ENCODE measurements at places on chromosomes 2 and 18. TPM values are rescaled to one million over a fixed set of nuclear protein-coding genes. Genes with fewer than 3 reads are reported as not detected.

The CKAP2L gene
- total RNA-seq, result 0.06 TPM

The GALR1 gene
- total RNA-seq, result not detected

The LHCGR gene
- total RNA-seq, result not detected

The FRZB gene
- total RNA-seq, result not detected

The POTEJ gene
- not detected for total RNA-seq

The ADGRF3 gene
- 1.7 TPM for total RNA-seq

GRCh38 chr2:172105471-172106107 is 2.9 kb upstream of the DLX2 start:
- H3K4me3 ChIP-seq, result no peak overlapping the region
- H3K36me3 ChIP-seq, result no peaks in the 10 kb centered on the region

DNA sequence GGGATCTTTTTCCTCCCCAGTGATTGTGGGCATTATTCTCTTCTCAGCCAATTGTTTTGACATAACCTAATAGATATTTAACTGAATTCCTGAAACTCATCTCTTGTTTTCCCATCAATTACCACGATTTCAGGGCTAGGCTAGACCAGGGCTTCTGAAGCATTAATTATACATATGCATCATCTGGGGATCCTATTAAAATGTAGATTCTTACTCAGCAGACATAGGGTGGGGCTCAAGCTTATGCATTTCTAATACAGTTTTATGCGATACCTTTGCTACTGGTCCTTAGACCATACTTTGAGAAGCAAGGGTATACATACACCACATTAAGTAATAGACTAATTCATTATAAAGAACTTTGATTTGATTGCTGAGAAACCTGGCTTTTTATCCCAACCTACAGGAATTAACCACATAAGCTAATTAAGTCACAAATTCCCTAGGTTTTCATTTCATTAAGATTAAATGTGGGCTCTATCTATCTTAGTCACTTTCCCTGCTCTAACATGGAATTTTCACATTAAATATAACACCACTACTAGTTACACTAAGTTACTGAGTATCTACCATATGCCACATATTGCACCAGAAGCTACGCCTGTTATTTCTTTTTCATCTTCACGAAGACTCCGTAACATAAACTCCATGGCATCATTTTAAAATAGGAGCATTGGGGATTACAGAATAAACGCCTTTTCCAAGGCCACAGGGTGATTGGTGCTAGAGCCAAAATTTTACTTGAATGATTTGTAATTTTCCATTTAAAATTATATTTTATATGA is 417.5 kb downstream of the DPP10 start:
- DNase-seq, result no peak
- no peak overlapping the region for H3K27ac ChIP-seq
- H3K36me3 ChIP-seq, result no peaks in the 10 kb centered on the region
- H3K4me1 ChIP-seq, result no peaks in the 10 kb centered on the region
- no peak overlapping the region for H3K4me3 ChIP-seq
- no peaks in the 10 kb centered on the region for H3K27me3 ChIP-seq

GRCh38 chr2:24691806-24692205 is 101.4 kb downstream of the PTRHD1 start:
- H3K27ac ChIP-seq, result no peak overlapping the region
- no peak for DNase-seq

DNA sequence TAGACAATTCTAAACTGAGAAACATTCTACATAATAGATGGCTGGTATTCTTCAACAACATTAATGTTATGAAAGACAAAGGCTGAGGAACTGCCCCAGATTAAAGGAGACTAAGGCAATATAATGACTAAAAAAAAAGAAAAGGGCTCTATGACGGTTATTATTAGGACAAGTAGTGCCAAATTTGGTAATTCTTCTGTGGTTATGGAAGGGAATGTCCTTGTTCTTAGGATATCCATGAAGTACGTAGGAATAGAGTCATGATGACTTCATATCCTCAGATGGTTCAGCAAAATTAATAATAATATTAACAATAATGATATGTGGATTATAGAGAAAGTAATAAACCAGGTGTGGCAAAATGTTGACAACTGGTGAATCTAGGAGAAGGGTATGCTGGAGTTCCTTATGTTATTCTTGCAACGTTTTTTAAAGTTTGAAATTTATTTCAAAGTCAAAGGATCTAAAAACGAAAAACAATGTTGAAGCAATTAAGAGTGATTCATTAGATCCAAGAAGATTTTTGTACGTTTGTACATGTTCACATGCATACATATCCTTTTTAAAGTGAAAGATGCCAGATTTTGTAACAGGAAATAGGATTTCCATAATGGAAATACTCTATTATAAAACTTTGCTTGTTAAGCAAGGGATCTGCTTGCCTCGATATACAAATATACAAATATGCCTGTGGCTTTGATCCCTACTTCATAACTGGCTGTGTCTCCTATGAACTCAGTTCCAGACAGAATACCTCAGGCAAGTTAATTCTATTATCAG is 27.7 kb upstream of the STRN start:
- H3K4me1 ChIP-seq, result no peaks in the 10 kb centered on the region
- no peaks in the 10 kb centered on the region for H3K27me3 ChIP-seq
- no peak overlapping the region for H3K4me3 ChIP-seq

DNA sequence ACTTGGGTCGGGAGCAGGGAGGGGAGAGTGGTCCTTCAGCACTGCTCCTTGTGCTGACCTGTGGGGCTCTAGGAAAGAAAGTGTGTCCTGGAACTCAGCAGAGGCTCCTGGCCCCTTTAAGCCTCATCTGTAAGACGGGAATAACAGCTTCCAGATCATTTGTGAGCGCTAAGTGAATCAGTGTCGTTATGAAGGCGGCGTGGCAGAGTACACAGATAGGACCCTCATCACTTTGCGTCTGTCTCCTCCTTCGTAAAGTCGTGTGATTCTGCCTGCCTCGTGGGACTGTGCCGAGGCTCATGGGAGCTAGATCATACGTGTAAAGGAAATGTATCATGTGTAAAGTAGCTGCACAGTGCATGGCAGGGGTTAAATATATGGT is 18.6 kb downstream of the COLEC11 start:
- no peaks in the 10 kb centered on the region for H3K27me3 ChIP-seq
- no peak for DNase-seq
- H3K4me1 ChIP-seq, result no peaks in the 10 kb centered on the region
- H3K27ac ChIP-seq, result no peak overlapping the region

- H3K27me3 ChIP-seq, result no peaks in the 10 kb centered on the region
- H3K36me3 ChIP-seq, result no peaks in the 10 kb centered on the region
- H3K4me1 ChIP-seq, result peaks cover 24% of the 10 kb centered on the region
- H3K27ac ChIP-seq, result peak overlapping the region; percentile 77
- no peak overlapping the region for H3K4me3 ChIP-seq
Observed at GRCh38 chr2:127887776-127888130, 2.0 kb upstream of the AMMECR1L start.

- no peaks in the 10 kb centered on the region for H3K4me1 ChIP-seq
- H3K4me3 ChIP-seq, result no peak overlapping the region
- H3K36me3 ChIP-seq, result no peaks in the 10 kb centered on the region
- DNase-seq, result no peak
- H3K27me3 ChIP-seq, result no peaks in the 10 kb centered on the region
Observed at GRCh38 chr2:234770031-234770506, 181.7 kb upstream of the SH3BP4 start.

- no peaks in the 10 kb centered on the region for H3K27me3 ChIP-seq
- no peak overlapping the region for H3K27ac ChIP-seq
- H3K4me3 ChIP-seq, result no peak overlapping the region
- peaks cover 83% of the 10 kb centered on the region for H3K4me1 ChIP-seq
- peak; percentile 62 for DNase-seq
Observed at GRCh38 chr2:143162123-143162837, 33.1 kb downstream of the ARHGAP15 start.

- peak; percentile 49 for DNase-seq
- H3K27ac ChIP-seq, result no peak within 1 kb of the TSS
- H3K36me3 ChIP-seq, result no peaks in the 10 kb centered on the region
- H3K4me3 ChIP-seq, result peak within 1 kb of the TSS; percentile 52
- H3K4me1 ChIP-seq, result peaks cover 41% of the 10 kb centered on the region
- no peaks in the 10 kb centered on the region for H3K27me3 ChIP-seq
Observed at GRCh38 chr2:25341753-25342371, at the start of gene DNMT3A. Gene DNMT3A, minus strand, starts transcription at chr2:25341925. Its CDS starts 27,941 bp downstream, at chr2:25313984.

GRCh38 chr18:35443847-35444246 is 53.9 kb downstream of the INO80C start:
- no peak overlapping the region for H3K4me3 ChIP-seq
- H3K4me1 ChIP-seq, result no peaks in the 10 kb centered on the region
- H3K27ac ChIP-seq, result no peak overlapping the region
- no peak for DNase-seq
- H3K36me3 ChIP-seq, result no peaks in the 10 kb centered on the region

GRCh38 chr2:146477383-146477782 is 1367.4 kb upstream of the ACVR2A start:
- H3K27me3 ChIP-seq, result no peaks in the 10 kb centered on the region
- no peaks in the 10 kb centered on the region for H3K36me3 ChIP-seq
- DNase-seq, result no peak
- no peak overlapping the region for H3K27ac ChIP-seq
- H3K4me3 ChIP-seq, result no peak overlapping the region
- H3K4me1 ChIP-seq, result no peaks in the 10 kb centered on the region

- DNase-seq, result no peak
- H3K4me3 ChIP-seq, result no peak overlapping the region
Observed at GRCh38 chr2:150138587-150138986, 348.9 kb downstream of the RND3 start.

GRCh38 chr18:35289293-35289692 is 736 bp downstream of the ZSCAN30 start:
- no peaks in the 10 kb centered on the region for H3K27me3 ChIP-seq
- no peaks in the 10 kb centered on the region for H3K36me3 ChIP-seq
- DNase-seq, result no peak
- peak overlapping the region; percentile 84 for H3K27ac ChIP-seq
- H3K4me3 ChIP-seq, result peak overlapping the region; percentile 89
- peaks cover 36% of the 10 kb centered on the region for H3K4me1 ChIP-seq

DNA sequence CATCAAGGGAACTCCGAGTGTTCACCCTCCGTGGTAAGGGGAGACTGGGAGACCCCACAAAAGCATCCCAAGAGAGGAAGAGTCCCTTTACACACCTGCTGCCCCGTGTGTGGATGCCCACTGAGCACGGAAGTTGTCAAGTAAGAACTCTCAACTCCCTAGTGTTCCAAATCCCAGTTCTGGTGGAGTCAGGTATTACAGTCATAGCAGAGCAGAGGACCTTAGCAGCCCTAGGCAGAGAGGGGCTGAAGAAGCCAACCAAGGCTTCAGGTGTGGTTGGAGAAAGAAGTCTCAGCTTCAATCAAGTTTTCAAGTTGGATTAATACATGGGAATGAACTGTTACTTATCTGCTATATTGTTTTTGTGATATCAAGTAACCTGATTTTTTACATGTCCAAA is 512.5 kb downstream of the RNF144A start:
- H3K27me3 ChIP-seq, result no peaks in the 10 kb centered on the region
- H3K36me3 ChIP-seq, result no peaks in the 10 kb centered on the region
- H3K4me3 ChIP-seq, result no peak overlapping the region

Data from CD4-positive, alpha-beta memory T cell (primary cell).